ENCODE measurements at places on chromosomes 2 and 18.

DNA sequence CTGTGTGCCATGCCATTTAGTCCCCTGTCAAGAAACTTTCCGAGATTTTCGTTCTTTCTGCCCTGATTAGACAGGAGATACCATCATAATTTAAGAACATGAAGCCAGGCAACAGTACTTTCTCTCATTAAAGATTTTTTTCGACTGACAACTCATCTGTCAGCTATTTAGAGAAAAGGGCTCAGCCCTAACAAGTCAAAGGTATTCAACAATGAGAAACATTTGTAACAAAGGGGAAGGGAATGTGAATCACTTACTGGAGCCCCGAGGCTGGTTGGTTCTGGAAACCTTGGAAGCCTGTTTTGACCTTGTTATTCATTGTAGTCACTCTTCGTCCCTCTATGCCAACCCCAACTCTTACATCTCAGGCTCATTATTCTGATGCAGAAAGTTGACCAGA, 199.4 kb downstream of the SPP2 start:
- no peak for DNase-seq

- no peak for DNase-seq
Observed at GRCh38 chr18:35061804-35062203, 20.6 kb downstream of the MAPRE2 start.

DNA sequence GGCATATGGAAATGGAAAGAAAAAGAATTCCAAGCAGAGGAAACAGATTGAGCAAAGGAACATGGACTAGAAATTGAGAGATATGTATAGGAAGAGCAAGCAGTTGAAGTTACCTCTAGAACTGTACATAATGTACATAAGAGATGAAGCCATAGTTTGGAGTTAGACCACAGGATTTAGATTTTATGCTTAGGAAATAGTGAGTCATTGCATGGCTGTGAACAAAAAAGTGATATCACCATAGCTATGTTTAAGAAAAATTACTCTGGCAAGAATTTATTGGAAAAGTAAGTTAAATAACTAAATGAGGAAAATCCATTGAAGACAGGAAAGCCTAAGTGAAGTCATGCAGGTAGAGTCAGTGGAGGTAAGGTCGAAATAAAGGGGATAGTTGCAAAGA, 99.4 kb upstream of the GALNT5 start:
- no peak for DNase-seq

GRCh38 chr2:161384864-161385263, 31.2 kb upstream of the TBR1 start:
- DNase-seq = no peak

DNA sequence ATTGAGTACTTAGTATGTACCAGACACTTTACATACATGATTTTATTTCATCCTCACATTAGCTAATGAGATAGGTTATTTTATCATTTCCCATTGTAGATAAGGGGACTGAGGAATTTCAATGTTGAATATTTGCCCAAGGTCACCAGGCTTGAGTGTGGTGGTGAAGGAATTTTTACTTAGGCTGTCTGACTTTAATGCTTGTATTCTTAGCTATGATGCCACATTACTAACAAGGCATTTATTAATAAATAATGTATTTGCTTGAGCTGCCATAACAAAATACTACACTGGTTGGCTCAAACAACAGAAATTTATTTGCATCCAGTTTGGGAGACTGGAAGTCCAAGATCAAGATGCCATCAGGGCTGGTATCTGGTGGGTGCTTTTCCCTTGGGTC, 250.9 kb downstream of the GPD2 start:
- DNase-seq = no peak

DNA sequence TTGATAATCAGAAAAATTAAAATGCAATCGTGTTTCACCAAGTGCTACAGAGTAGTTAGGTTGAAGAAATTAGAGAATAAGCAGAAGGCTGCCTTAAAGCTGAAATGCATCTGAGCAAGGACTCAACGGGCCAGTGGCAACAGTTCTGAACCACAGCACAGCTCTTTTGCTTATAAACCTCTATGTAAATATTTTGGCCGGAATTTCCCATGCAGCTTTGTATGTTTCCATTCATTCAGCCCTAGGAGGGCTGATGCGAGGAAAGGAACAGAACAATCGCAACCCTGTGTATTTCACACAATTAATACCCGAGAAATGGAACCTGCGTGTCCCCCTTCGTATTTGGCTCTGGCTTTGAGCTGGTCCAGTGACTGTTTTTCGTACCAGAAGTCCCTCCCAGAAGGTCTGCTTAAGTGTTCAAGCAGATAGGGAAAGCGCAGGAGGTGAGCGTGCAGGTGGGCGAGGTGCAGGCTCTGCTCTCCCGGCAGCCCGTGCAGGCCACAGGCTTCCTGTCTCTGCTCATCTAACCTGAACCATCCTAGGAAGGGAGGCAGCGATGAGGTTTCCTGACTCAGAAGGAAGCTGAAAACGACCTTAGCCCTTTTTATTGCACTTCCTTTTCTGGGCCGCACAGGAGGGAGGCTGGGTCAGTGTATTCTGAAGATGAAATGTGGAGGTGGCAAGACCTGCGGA, 67.3 kb downstream of the ASB1 start:
- DNase-seq = no peak

- no peak for DNase-seq
Observed at GRCh38 chr18:22605736-22606135, 188.0 kb upstream of the CTAGE1 start.

- no peak for DNase-seq
Observed at GRCh38 chr2:82001614-82002013, 1697.1 kb upstream of the LRRTM1 start.

GRCh38 chr2:54545702-54546450, 89.7 kb downstream of the SPTBN1 start:
- no peak for DNase-seq

DNA sequence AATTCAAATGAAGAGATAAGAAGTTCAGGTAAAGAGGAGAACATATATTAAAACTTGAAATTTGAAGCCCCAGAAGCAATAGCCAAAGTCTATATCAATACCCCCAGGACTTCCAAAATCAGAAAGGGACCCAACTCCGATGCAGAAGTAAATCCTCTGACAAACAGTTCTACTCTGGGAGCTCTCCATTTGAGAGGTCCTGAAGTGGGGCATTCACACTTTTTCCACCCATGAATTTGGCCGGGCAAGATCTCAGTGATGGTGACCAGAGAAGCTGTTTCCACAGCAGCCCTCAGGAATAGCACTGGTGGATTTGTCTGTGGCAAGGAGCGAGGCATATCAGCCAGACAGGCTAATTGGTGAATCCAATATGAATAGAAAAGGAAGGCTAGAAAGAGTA, 313.6 kb upstream of the MC4R start:
- DNase-seq = no peak

DNA sequence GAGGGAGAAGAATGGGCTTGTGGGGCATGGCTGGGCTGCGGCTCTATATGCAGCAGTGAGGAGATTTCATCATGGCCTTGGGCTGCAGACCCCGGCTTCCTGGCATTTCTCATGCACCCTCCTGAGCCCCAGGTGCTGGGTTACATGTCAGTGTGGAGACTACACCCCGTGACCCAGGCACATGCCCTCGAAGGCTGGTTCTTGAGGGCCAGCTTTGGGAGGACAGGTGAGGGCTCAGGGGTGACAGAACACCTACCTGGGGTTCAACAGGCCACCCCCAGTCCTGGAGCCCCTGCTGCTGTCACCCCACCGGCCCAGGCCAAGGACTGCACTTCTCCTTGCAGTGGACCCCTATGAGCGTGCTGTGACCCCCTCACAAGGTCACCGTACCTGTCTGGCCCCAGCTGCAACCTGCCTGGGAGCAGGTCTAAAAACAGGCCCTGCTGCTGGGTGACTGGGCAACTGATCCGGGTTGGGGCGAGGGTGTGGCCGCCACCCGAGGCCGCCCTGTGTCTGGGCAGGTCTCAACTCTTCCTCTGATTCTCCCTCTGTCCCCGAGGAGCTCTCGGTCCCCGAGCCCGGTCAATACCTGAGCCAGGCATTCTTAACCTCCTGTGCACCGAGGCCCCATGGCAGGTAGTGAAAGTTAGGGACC, 94.8 kb upstream of the OTOS start:
- DNase-seq = no peak

GRCh38 chr2:235737396-235737795, 243.6 kb downstream of the AGAP1 start:
- no peak for DNase-seq

GRCh38 chr2:199956062-199956380, 639 bp downstream of the MAIP1 start:
- no peak for DNase-seq

- DNase-seq = no peak
Observed at GRCh38 chr2:203469546-203469945, 65.6 kb downstream of the RAPH1 start.

DNA sequence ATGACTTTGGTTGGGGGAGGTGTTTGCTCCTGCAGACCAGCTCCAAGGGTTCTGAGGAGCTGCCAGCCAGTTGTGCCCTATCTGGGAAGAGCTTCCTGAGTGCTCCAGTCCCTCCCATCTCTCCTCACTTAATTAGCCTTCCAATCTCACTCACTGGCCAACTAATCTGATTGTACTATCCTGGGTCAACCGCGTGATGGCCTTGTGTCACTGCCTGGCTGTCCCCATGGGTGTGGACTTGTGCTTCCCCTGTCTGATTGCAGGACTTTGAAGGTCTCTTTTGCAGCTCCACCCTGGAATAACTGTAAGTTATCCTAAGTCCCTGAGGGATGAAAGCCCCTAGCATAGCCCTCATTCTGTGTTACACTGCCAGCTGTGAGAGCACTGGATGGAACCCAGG, 65.0 kb downstream of the SLC4A5 start:
- no peak for DNase-seq

- no peak for DNase-seq
Observed at GRCh38 chr2:194619366-194619765, 1037.7 kb upstream of the SLC39A10 start.

GRCh38 chr2:42042631-42043355, 5.0 kb upstream of the PKDCC start:
- no peak for DNase-seq

GRCh38 chr2:171889808-171890207, 4.2 kb downstream of the SLC25A12 start:
- no peak for DNase-seq

- no peak for DNase-seq
Observed at GRCh38 chr2:16088035-16088801, 147.9 kb downstream of the MYCN start.

DNA sequence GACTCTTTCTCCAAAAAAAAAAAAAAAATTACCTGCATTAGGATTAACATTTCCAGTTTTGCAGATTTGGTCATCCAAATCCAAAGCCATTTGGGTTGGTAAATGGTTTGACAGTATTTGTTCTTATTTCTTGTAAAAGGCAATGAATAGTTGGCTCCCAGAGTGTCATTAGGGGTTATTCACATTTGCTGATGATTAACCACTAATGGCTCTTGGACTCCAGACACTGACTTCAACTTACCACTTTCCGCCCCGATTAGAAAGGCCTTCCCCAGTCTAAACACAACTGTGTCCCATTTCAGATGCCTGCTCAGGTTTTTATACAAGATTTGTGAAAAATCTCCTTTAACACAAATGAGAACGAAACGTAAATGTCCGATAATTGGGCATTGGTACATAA, 9.6 kb upstream of the TGIF1 start:
- no peak for DNase-seq

- no peak for DNase-seq
Observed at GRCh38 chr2:180644709-180645108, 335.7 kb upstream of the UBE2E3 start.

GRCh38 chr2:1729242-1729641, 15.1 kb downstream of the PXDN start:
- DNase-seq = no peak

- DNase-seq = no peak
Observed at GRCh38 chr2:205758051-205758450, 75.8 kb downstream of the NRP2 start.

- DNase-seq = no peak
Observed at GRCh38 chr18:74832999-74833398, 235.3 kb downstream of the ZNF407 start.

DNA sequence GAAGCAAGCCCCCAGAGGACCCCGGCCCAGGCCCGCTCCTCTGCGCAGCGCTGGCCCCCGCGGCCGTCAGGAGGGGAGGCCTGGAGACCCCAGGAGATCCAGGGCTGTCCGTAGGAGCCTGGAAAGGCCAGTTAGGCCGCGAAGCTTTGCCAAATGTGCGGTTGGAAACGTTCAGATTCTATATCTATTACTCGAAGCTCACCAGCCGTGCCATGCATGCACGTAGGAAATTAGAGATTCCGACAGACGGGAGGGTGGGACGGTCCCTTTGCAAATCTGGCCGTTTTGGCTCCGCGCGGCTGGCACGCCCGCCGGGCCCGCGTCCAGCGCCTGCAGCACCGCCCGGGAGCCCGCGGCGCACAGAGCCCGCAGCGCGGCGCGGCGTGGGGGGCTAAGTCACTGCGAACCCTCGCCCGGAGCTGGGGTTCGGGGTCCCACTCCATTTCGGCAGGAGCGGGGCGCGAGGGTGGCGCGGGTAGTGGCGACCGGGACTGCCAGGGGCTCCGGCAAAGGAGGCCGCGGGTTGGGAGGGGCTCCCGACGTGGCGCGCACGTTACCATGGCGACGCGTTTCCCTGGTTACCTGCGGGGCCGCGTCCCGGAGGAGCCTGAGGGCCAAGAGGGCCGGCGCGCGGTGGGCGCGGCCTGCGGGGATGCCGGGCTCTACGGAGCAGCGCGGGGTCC, 488.6 kb upstream of the SMIM21 start:
- DNase-seq = no peak

GRCh38 chr2:11744631-11745394, 1.6 kb upstream of the LPIN1 start:
- no peak for DNase-seq

- DNase-seq = no peak
Observed at GRCh38 chr2:239311132-239312040, 89.4 kb downstream of the HDAC4 start.

- no peak for DNase-seq
Observed at GRCh38 chr18:44599412-44599811, 81.3 kb upstream of the SETBP1 start.

DNA sequence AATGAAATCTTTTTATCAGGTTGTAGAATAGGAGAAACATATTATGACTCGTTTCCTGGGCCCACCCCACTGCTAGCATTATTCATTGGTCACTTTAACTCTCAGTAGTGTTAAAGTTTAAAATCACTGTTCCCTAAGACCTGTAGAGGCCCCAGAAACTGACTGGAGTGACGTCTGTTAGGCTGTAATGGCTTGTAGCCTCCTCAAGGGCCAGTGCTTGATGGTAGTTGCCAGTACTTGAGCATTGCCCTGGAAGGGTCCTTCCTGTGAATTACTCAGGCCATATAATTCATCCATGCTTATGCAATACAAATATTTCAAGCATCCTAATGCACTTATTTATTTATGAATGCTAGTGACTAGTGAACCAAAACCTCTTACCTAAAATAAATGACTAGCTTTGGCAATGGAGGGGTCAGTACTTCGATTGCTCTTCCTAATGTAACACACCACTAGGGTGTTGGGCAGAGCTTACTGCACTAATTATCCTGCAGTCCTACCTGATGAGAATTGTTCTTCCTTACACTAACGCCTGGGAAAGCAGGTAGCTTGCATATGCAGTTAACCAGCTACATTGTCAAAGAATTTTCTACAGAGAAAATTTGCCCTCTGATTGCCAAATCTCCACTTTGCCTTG, 31.2 kb downstream of the ARHGAP25 start:
- no peak for DNase-seq

DNA sequence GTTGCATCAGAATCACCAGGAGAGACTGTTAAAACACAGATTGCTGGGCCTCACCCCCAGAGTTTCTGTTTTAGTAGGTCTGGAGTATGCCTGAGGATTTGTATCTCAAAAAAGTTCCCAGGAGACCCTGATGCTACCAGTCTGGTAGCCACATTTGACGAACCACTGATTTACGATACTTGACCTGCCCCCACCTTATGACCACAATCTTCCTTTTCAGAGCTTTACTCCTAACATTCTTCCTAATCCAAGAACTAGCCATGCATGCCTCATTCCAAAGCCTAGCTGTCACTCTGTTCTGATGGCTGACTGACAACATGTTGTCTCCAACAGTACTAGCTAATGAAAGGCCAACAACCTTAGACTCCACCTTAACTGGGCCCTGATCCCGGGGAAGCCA, 191.4 kb downstream of the MBD2 start:
- DNase-seq = no peak

All from activated T-helper 1 cell treated with Interleukin-2 at 50 U/mL for 16 hours (primary cell).